Stimulated activated CD4-positive, alpha-beta T cell treated with anti-CD3 and anti-CD28 coated beads, Interleukin-2, amount 100 ng/mL, for 24 hours (primary cell): ENCODE measurements at places on chromosomes 2 and 18.

GRCh38 chr2:173874003-173874893 lies 90.9 kb downstream of the SP3 start:
- DNase-seq = no peak

GRCh38 chr2:26561376-26561775 lies 79.8 kb downstream of the CIB4 start:
- no peak for DNase-seq

GRCh38 chr2:46376586-46376985 lies 79.4 kb downstream of the EPAS1 start:
- no peak for DNase-seq

GRCh38 chr2:200450288-200450687 lies 59.6 kb downstream of the KCTD18 start:
- no peak for DNase-seq

DNA sequence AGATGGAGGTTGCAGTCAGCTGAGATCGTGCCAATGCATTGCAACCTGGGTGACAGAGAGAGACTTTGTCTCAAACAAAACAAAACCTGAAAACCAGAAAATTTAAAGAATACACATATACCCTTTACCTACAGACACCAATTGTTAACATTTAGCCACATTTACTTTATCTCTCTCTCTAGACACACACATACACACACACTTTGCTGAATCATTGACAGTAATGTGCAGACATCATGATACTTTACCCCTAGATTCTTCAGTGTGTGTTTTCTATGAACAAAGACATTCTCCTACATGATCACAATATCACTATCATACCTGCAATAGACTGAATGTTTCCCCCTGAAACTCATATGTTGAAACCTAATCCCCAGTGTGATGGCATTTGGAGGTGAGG lies 10.2 kb upstream of the CFLAR start:
- DNase-seq = no peak

- DNase-seq = no peak
These were observed 43.7 kb upstream of the DARS1 start for GRCh38 chr2:136029149-136029548.

- no peak for DNase-seq
These were observed 29.2 kb downstream of the ANKRD44 start for GRCh38 chr2:197281421-197281820.

DNA sequence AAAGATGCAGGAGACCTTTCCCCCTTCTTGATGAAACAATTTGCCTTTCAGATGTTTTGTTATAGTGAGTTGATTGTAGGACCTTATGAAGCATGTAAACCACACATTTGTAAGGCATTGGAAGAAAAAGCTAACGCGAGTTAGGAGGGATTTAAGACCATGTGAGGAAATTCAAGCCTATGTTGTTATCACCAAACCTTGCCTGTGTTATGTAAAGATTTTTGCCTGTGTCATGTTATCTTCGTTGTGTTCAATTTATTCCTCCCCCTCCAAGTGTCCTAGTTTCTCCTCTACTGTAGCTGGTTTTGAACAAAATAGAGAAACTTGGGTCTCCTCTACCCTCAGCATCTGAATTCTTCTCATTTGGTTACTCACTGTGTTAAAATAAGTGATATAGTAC lies 173.0 kb downstream of the NEDD4L start:
- no peak for DNase-seq

DNA sequence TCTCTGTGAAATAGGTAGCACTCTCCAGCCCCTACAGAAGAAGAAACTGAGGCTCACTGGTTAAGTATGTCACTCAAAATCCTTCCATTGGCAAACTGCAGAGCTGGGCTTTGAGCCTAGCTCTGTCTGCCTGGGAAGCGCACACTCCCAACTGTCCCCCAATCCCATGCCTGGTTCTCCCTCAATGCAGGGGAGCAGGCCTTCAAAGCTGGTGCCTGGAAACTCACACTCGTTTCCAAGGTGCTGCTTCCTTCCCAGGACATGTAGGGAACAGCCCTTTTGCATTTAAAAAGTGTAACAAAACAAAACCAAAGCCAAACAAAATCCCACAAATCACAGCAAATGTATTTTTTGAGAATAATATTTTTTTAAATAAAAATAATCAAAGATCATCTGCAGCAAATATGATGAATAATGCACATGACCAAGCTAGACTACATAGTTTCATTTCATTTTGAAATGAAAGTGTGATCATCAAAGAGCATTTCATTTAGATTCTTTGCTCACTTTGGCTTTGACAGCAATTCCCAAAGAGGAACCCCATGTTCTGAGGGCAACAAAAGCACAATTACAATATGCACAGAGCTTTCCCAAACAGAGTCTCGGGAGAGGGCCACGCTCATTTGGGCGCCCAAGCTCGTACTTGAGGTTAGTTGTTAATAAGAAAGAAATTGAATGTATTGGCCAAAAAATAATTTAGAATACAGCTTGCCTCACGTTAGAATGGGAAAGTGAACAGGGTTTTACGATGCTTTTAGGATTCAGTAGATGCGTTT lies 96.7 kb upstream of the ACKR3 start:
- DNase-seq = no peak

DNA sequence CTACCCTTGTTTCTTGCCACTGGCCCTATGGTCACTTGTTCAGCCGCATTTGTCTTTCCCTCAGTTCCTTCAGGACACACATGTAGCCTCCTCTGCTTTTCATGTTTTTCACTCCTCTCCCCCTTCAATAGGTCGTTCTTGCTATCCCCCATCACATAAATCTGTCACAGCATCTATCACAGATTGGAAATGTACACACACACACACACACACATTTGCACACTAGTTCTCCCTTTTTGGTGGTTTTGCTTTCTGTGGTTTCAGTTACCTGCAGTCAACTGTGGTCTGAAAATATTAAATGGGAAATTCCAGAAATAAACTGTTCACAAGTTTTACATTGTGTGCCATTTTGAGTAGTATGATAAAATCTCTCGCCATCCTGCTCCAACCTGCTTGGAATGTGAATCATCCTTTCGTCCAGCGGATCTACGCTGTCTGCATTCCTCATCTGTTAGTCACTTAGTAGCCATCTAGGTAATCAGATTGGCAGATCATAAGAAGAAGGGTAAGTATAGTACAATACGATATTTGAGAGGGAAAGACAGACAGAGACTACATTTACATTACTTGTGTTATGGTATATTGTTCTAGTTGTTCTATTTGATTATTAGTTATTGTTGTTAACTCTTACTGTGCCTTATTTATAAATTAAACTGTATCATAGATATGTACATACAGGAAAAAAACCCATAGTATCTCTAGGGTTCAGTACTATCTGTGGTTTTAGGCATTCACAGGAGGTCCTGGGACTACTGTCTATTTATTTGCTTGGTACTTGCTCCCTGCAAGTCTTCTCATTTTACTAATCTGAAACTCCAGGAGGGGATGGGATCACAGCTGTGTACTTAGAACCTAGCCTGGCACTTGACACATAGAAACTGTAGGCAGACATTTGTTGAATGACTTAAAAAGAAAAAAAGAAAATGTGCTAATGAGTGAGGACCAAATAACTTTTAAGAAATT lies 86.1 kb upstream of the PNPT1 start:
- DNase-seq = no peak

- no peak for DNase-seq
These were observed 80.0 kb upstream of the ERBB4 start for GRCh38 chr2:212618636-212619035.

DNA sequence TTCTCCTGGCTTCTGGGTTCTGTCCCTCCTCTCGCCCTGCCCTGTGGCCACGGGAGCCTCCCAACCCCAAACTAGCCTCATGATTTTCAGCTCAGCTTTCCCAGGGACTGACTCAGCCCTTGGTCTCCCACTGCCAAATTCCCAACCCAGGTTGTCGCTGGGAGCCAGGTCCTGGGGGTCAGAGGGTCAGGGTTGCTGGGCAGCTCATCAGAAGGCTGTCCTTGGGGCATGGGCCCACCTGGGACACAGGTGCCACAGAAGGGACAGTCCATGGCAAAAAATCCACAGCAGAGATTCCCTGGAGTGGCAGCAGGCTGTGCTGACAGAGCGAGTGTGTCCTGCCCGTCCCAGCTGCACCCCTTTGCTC lies 180.4 kb downstream of the TWIST2 start:
- no peak for DNase-seq

- peak; percentile 53 for DNase-seq
These were observed 36.4 kb downstream of the COL5A2 start for GRCh38 chr2:189142893-189143759.

DNA sequence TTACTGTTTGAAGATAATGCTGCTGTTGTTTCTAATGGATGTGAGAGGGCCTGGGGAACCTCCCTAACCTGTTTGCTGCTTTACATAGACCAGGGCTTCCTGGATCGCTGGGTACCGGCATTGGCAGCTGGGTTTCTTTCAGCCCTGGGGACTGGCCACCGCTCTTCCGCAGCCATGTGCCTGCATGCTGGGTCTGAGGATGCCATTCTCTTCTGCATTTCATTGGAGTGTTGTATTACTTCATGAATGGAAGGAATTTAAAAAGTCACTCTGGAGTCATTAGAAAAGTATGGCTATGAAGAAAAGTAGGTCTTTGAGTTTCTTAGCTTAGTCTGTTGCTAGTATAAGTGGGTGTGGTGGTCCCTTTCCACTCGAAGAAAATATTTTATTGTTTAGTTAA lies 107.3 kb upstream of the MGAT5 start:
- no peak for DNase-seq

- DNase-seq = no peak
These were observed 147.5 kb upstream of the BCL2L11 start for GRCh38 chr2:110973262-110973661.

- DNase-seq = peak; percentile 44
These were observed 758 bp downstream of the SCLY start for GRCh38 chr2:238061315-238062202.

DNA sequence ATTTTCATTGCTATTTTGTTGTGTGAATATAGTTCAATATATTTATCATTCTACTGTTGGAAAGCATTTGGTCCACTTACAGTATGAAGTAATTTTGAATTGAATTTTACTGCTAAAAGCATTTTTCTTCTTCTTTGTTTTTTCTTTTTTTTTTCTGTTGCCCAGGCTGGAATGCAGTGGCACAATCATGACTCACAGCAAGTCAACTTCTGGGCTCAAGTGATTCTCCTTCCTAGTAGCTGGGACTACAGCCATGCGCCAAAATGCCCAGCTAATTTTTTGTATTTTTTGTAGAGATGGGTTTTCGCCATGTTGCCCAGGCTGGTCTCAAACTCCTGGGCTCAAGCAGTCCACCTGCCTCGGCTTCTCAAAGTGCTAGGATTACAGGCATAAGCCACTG lies 2.4 kb upstream of the ETAA1 start:
- DNase-seq = no peak

- no peak for DNase-seq
These were observed 31.3 kb upstream of the MLPH start for GRCh38 chr2:237455764-237456163.

- DNase-seq = no peak
These were observed 4.7 kb upstream of the KCNF1 start for GRCh38 chr2:10906926-10907625.

GRCh38 chr2:118530976-118531375 lies 316.5 kb downstream of the EN1 start:
- DNase-seq = no peak

DNA sequence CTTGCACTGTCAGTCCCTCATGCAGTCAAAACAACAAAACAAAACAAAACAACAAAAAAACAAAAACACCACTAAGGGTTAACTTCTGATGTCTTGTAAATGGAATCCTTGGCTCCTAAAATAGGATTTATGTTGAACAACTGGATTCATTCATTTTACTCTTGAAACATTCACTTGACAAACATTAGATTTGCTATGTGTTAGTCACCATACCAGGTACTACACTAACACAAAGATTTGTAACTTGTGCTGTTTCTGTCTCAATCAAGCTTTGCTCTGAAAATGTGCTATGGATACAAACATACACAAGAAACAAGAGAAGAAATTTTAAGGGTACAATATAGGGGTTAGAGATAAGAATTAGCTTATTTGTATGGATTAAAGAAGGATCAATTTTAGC lies 812.8 kb downstream of the LRP1B start:
- no peak for DNase-seq

GRCh38 chr2:129904532-129905446 lies 74.7 kb upstream of the RAB6C start:
- DNase-seq = no peak

DNA sequence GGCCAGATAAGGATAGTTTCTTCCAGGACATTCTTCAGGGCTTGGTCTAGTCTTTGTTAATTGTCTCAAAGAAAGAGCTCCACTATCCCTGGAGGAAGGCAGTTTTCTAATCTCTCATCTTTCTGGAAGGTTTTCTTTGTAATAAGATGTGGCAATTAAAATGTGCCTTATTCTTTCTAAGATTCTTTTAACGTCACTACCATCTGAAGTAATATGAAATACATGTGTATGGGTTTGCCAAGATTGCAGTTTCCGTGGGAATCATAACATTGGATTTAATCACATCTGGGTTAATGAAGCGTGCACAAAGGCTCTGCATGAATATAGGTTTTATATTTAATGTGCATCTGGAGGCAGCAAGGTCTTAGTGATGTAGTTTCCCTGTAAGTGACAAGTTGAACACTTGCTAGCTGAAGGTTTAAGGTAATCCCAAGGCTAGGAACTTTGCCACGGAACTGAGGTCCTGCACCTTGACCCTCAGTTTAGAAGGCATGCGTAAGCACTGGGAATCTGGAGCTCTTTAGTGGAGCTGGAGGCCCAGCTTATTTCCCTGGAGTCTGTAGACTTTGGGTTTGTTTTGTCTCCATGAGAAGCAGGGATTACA lies 25.7 kb downstream of the DIS3L2 start:
- DNase-seq = no peak
